Upper lobe of left lung (tissue), 6 donors: ENCODE measurements at places on chromosomes 4 and X.

DNA sequence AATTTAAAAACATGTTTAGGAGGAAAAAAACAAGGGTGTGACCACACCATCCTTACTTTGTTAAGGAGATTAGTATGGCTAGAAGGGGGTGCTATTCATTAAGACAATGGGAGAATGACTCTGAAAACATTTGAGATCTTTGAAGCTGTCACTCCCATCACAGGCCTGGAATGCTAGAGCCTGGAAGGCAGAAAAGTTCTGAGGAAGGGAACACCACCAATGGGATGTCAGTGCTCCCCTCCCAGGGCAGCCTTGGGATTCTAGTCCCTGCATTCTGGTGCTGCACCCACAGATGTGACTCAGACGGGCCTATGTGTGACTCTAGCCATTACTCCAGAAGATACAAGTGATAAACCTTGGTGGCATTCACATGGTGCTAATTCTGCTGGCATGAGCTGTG lies 162.2 kb upstream of the ANXA10 start:
- H3K27ac ChIP-seq, result no peak overlapping the region
- DNase-seq, result no peak
- H3K27me3 ChIP-seq, result no peaks in the 10 kb centered on the region
- no peaks in the 10 kb centered on the region for H3K36me3 ChIP-seq
- no peaks in the 10 kb centered on the region for H3K4me1 ChIP-seq

DNA sequence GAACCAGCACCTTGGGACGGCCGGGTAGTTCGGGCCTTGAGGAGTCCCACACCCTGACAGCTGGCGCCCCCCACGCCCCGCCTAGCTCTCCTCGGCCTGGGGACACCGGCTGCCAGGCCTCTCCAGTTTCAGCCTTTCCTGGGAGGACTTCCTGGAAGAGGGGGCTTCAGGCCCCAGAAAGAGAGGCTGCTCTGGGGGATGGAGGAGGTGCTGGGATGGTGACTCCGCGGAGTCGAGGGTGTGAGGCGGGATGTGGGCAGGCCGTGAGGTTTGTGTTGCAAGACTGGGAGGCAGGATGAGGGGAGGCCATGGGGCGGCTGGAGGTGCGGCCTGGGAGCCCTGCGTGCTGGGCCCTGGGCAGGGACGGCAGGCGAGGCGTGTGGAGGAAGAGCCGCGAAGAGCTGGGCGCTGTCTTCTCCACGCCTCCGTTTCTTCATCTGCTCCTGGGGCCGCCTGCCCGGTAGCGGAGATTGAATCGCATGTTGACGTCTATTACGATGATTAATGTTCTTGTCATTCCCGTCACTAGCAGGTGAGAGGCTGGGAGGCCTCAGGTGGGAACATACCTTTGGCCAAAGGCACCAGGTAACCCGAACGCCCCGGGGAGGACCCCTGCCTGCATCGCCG lies 918 bp upstream of the FGFRL1 start:
- peak overlapping the region; percentile 79 for H3K27ac ChIP-seq
- peak overlapping the region; percentile 80 for H3K4me3 ChIP-seq
- peaks cover 30% of the 10 kb centered on the region for H3K4me1 ChIP-seq
- no peaks in the 10 kb centered on the region for H3K36me3 ChIP-seq

- H3K27ac ChIP-seq, result no peak overlapping the region
- no peak for DNase-seq
- H3K27me3 ChIP-seq, result no peaks in the 10 kb centered on the region
- no peaks in the 10 kb centered on the region for H3K4me1 ChIP-seq
- H3K4me3 ChIP-seq, result no peak overlapping the region
Measured at GRCh38 chr4:123286903-123287466, 109.6 kb upstream of the SPRY1 start.

- H3K27ac ChIP-seq, result no peak overlapping the region
- H3K4me1 ChIP-seq, result no peaks in the 10 kb centered on the region
- H3K4me3 ChIP-seq, result no peak overlapping the region
- no peaks in the 10 kb centered on the region for H3K27me3 ChIP-seq
- no peak for DNase-seq
Measured at GRCh38 chr4:56480691-56481090, 13.3 kb downstream of the SRP72 start.

- no peaks in the 10 kb centered on the region for H3K4me1 ChIP-seq
- H3K4me3 ChIP-seq, result no peak overlapping the region
- H3K27me3 ChIP-seq, result no peaks in the 10 kb centered on the region
- DNase-seq, result no peak
- no peak overlapping the region for H3K27ac ChIP-seq
Measured at GRCh38 chrX:34810364-34810763, 132.2 kb upstream of the FAM47B start.

DNA sequence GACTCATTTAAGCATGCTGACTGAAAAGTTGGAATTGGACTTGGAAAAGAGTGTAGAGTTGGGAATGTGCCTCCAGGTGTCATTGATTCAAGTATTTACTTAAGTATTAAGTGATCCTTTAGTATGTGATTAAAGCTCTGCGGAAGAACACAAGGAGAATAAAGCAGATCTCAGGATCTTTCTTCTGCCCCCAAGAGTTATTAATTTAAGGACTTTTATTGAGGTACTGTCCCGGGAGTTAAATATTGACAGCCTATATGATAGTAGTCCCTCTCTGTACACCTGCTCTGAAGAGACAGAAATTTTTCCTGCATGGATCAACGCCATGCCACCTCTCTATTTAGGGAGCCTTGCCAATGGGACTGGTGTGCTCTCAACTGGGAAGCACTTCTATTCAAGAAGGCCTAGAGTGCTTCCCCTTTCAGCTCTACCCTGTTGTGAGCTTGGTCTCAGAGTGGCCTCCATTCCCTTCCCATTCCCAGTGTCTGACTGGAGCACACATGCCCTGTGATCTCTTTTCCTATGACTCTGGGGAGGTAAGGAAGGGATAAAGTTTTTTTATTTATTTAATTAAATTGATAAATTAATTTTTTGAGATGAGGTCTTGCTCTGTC lies 75.9 kb downstream of the SHISA3 start:
- no peaks in the 10 kb centered on the region for H3K27me3 ChIP-seq
- H3K36me3 ChIP-seq, result no peaks in the 10 kb centered on the region
- no peak overlapping the region for H3K27ac ChIP-seq

DNA sequence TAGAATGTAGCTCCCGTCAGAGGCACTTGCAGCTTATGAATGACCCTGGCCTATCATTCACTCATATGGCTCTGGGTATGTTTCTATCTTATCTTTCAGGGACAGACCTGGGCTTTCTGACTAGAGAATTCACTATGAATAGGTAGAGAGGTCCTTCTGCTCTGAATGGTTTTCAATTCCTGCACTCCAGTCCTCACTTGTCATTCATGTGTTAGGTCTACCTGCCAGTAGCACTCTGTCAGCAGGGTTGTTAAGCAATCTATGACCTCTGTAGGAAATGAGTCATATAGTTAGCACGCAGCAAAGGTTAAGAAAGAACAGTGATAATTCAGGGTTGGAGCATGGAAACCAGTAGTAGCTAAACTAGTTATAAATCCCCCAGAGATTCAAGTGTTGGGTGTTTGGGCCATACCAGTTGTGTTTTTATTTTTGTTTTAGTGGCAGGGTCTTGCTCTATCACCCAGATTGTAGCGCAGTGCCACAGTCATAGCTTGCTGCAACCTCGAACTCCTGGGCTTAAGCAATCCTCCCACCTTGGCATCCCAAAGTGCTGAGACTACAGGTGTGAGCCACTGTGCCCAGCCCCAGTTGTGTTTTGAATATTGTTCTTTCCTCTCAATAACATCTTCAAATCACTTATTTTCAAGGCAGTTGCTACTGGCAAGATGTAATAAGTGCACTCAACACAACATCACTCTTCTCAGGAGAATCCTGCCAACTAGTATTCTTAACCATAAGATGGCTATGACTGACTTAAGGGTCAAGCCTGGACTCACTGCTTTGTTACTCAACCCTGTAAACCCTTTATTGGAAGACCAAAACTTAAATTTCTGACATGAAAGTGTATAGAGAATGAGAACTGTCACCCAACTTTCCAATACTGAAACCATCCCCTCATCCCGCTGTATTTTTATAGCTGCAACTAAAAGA lies 25.1 kb downstream of the ARL13A start:
- H3K4me3 ChIP-seq, result no peak overlapping the region
- H3K27ac ChIP-seq, result no peak overlapping the region
- H3K36me3 ChIP-seq, result no peaks in the 10 kb centered on the region
- peak; percentile 39 for DNase-seq
- no peaks in the 10 kb centered on the region for H3K4me1 ChIP-seq

DNA sequence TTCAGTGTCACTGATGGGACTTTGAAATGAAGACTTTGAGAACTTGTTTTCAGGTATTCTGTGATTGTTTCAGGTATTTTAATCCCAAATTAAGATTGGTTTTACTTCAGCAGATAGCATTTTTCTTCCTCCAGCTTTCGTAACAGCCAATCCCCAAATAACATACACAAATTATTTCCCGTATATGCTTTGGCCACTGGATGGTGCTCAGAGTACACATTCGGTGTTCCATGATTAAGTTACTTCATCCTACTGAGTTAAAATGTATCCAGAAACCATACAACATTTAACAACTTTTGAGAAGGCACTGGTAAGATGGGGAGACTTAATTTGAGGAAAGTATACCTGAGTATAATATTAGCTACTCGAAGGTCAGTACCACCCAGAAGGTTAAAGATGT lies 233.4 kb upstream of the FAM47A start:
- no peaks in the 10 kb centered on the region for H3K4me1 ChIP-seq
- H3K4me3 ChIP-seq, result no peak overlapping the region
- H3K36me3 ChIP-seq, result no peaks in the 10 kb centered on the region

DNA sequence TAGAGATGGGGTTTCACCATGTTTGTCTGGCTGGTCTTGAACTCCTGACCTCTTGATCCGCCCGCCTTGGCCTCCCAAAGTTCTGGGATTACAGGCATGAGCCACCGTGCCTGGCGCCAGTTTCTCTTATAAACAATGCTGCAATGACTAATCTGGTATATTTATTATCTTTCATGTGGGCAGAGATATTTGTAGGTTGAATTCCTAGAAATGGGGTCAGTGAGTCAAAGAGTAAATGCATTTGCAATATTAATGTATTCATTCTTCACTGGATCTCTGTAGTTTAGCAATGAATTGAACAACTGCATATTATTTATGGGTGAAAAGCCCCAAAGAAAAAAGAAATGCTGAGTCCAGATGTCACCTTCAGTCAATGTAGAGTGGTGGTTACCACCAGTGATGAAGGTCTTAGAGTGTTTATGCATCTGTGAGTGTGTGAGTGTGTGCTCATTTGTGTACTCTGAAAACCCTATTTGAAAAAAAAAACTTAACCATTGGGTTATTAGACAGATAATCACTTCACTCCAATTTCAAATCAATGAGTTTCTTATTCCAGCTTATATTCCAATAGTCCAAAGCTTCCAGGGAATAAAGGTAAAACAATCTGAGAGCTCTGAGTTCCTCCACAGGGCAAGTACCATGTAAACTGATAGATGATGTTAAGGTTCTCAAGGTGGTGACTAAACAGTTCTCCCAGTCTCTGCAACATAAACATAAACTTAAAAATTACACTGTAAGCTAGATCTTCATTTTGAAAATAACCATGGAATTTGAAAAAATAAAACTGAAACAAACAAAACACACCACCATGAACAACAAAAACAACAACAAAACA lies 22.6 kb upstream of the CD38 start:
- H3K36me3 ChIP-seq, result no peaks in the 10 kb centered on the region
- H3K27ac ChIP-seq, result no peak overlapping the region
- H3K4me1 ChIP-seq, result peaks cover 5% of the 10 kb centered on the region
- no peaks in the 10 kb centered on the region for H3K27me3 ChIP-seq

DNA sequence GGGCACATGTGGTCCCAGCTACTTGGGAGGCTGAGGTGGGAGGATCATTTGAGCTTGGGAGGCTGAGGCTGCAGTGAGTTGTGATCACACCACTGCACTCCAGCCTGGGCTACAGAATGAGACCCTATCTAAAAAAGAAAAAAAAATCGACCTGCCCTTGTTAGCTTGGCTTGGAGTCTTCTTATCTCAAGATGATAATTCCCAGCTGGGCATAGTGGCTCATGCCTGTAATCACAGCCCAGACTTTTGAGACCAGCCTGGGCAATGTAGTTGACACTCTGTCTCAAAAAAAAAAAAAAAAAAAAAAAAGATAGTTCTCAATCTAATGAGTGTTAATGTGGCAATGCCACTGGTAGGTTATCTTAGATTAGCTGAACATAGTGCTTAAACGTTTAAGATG lies 41.0 kb downstream of the QRFPR start:
- no peaks in the 10 kb centered on the region for H3K4me1 ChIP-seq
- H3K27me3 ChIP-seq, result no peaks in the 10 kb centered on the region
- no peak overlapping the region for H3K27ac ChIP-seq
- DNase-seq, result no peak
- no peak overlapping the region for H3K4me3 ChIP-seq
- no peaks in the 10 kb centered on the region for H3K36me3 ChIP-seq

DNA sequence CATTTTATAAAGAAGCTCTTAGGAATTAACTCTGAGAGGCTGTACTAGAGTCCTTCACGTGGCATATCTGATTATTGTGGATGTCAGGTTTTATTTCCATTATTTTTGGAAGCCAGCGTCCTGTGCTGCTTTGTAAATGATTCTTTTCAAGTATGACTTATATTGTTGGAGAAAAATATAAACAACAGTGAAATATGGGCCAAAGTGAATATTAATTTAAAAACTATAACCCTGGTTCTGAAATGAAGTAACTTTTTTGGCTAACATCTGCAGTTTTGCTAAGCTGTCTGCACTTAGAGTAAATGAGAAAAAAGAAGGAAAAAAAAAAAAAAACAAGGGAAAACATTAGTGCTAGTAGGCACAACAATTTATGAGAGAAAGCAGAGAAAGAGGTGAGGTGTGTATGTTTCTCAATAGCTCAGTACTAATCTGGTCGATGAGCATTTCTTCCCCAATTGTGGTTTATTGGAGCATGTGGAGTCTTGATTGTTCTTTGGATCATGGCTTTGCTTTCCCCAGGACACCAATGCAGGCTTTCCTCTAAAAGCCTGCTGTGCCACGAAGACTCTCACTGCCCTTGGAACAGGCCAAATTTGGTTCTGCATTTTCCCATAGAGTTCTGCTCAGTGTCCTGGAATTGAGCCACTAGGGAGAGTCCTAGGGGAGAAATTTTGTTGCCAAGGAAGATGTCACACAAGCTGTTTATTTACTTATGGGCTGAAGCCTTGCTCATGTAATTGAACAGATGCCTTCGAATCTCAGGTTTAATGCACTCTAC lies 273.3 kb downstream of the DKK2 start:
- no peak overlapping the region for H3K27ac ChIP-seq
- H3K27me3 ChIP-seq, result no peaks in the 10 kb centered on the region
- no peak for DNase-seq
- no peaks in the 10 kb centered on the region for H3K4me1 ChIP-seq
- H3K36me3 ChIP-seq, result no peaks in the 10 kb centered on the region

DNA sequence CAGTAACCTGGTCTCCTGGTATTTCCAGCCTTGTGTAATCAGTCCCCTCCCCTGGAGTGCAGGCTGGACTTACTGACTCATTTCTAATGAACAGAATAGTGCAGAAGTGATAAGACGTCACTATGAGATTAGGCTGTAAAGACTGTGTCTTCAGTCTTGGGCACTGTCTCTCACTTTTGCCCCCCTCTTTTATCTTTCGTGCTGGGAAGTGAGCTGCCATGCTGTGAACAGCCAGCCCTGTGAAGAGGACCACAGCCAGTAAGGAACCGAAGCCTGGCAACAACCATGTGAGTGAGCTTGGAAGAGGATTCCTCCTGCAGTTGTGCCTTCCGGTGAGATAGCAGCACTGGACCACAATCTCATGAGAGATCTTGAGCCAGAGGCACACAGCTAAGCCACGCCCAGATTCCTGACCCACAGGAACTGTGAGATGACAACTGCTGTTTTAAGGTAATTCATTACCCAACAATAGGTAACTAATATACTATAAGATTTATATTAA lies 67.5 kb upstream of the GPR34 start:
- no peaks in the 10 kb centered on the region for H3K36me3 ChIP-seq
- no peaks in the 10 kb centered on the region for H3K27me3 ChIP-seq
- no peak overlapping the region for H3K27ac ChIP-seq
- H3K4me3 ChIP-seq, result no peak overlapping the region
- DNase-seq, result no peak
- H3K4me1 ChIP-seq, result no peaks in the 10 kb centered on the region
